ENCODE measurements at places on chromosomes 6 and 20. TPM values are rescaled to one million over a fixed set of nuclear protein-coding genes. Genes with fewer than 3 reads are reported as not detected.

- no peak for DNase-seq
Measured at GRCh38 chr6:147676495-147677199, 168.2 kb downstream of the SAMD5 start.

DNA sequence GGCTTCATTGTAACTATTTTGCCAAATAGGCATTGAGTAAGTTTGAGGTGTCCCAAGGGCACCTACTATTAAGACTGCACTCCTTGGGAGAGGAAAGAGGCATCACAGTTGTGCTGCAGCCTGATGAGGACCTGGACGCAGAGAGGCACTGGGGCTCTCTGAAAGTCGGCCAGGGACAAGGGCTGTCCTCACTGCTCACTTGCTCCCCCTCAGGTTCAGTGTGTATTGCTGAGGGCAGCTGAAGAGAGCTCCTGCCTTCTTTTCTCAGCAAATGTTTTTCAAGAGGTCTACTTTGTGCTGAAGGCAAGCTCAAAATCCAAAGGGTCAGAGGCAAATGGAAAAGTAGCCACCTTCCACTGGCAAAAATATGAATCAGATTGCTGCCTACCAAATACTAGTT lies 331.8 kb downstream of the RIMS1 start:
- DNase-seq, result no peak

GRCh38 chr20:32436142-32436861 lies 78.2 kb downstream of the ASXL1 start:
- DNase-seq, result no peak

DNA sequence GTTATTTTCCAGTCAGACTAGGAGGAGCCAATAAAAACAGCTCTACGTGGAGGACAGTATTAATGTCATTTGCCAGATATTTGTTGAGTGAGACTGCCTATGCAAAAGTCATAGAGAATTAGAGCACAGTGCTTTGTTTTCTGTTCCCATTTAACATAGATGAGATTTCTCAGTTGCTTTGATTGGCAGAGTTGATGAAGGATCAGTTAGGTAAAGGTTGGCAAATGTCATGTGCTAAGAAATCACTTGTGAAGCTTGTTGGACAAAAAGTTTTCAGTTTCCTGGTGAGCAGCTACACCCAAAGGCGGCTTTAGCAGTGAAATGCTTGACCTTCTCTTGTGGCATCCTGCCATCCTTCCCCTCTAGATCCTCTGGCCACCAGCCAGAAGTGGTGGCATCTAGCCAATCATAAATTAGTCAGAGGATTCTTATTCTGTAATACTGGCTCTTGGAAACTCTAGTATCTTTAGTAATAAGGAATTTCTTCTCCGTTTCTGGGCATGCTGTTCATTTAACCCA lies 37.0 kb downstream of the BCKDHB start:
- peak; percentile 50 for DNase-seq

The RGS19 gene
- 5.5 TPM for total RNA-seq

DNA sequence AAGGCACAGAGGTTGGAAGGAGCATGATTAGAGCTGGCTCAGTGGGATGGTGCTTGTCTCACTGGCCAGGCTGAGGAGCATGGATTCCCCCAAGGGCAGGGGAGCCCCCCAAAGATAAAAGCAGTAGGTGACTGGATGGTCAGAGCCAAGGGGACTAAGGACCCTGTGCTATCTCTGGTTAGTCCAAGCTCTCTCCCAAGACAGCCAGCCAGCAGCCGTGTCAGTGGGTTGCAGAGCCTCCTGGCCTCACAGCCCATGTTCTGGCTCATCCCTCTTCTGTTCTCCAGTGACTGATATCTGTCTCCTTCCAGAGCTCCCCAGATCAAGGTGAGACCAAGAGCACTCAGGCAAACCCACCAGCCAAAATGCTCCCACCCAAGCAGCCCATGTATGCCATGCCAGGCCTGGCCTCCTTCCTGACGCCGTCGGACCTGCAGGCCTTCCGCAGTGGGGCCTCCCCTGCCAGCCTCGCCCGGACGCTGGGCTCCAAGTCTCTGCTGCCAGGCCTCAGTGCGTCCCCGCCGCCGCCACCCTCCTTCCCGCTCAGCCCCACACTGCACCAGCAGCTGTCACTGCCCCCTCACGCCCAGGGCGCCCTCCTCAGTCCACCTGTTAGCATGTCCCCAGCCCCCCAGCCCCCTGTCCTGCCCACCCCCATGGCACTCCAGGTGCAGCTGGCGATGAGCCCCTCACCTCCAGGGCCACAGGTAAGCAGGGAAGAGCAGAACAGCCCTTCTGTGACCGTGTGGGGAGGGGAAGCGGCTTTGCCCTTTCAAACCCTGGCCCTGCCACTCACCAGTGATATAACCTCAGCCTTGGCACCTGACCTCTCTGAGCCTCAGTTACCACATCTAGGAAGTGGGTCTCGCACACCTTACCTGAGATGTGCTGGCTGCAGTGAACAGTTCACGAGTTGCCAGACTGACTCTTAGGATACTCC lies 121.3 kb downstream of the JPH2 start:
- no peak for DNase-seq

- peak; percentile 67 for DNase-seq
Measured at GRCh38 chr6:42279144-42279781, 61.6 kb upstream of the MRPS10 start.

DNA sequence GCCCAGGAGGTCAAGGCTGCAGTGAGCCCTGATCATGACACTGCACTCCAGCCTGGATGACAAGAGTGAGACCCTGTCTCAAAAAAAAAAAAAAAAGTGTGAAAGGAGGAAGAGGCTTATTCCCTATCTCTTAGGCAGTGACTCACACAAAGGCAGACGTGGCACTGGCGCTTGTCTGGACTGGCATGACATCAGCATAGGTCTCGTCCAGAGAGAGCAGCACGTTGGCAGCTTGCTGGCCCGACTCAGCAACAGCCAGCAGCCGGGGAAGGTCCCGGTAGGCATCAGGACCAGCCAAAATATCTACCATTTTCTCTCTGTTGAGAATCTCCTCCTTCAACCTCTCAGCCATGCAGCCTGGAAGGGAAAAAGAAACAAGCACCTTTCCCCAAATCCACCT lies 14.1 kb downstream of the CDK5RAP1 start:
- no peak for DNase-seq

- no peak for DNase-seq
Measured at GRCh38 chr6:101845172-101845571, 451.7 kb downstream of the GRIK2 start.

DNA sequence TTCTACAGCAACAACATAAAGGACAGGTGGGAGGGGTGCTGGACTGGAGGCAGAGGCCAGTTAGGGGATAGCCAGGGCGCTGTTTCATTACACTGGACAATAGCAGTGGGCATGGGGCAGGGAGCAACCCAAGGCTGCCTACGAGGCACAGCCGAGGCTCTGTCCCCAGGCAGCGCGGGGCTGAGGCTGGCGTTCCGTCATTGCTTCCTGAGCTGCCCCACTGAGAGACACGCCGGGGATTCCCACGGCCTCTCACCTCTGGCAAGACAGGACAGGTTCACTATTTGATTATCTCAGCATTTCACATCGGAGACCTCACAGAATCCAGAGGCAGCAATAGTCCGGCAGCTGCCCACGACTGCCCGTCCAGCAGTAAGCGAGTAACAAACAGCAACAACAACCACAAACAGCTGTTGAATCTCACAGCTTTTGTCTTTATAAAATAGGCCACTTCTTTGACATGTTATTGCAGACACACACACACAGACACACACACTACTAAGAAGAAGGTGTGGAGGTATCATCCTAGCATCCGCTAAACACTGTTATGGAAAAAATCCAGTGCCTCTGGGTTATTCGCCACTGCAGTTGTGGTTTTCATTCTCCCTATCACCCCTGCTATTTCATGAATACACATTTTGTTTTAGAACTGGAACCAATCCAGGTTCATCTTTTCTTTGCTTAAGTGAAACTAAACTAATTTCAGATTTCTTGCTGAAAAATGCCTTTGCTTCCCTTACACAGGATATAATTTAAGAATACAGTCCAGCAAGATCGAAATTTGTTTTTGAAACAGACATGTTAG lies 19.5 kb downstream of the KIF25 start:
- no peak for DNase-seq

DNA sequence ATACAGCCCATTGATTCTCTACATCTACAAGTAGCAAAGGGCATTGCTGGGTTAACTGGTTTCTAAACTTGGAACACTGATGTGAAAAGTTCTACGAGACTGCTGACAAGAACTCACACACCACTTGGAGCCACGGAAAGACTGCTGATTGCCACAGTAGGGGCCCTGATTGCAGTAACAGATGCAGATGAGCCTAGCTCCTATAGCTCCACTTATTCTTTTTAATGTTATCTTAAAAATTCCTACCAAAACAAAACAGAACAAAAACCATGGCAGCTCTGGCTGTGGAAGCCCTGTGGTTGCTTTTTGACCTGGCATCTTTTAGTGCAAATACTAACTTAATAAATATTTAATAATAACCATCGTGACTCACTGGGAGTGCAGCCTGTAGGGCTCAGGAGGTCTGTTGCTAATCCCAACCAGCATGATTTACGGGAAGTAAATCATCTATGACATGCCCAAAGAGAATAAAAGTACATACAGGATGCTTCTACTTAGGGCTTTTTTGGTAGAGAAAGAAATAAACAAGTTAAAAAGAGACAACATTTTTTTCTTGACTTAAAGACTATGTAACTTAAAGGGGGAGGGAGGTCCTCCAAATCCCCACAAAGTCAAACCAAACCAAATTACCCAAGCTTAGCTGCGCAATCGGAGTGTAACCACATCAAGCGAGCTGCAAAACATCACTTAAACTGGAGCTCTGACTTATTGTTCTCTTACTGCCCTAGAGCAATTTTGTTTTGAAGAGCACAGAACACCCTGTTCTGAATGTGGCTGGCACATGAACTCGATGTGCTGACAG lies 87.2 kb downstream of the FKBP5 start:
- no peak for DNase-seq

DNA sequence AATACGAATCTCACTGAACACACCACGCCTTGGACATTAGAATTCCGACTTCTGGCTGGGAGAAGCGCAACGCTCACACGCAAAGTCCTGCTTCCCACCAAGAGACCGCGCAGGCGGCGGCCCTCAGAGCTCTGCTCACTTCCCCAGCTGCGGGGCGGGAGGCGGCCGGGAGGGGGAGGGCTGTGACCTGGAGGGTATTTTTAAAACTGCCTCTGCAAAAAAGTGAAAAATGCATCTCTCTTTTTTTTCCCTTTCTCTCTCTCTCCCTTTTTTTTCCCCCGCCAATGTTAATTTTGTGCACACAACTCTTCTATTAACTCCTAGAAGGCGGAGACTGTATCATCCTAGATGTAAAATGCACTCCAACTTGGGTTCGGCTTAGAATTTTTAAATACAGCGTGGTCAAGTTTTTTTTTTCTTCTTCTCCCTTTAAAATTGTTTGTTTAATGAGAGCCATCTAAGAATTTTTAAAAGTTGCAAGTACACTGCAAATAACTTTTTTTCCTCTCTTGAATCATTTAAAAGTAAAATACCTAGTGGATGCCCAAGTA lies 66.4 kb downstream of the STX11 start:
- DNase-seq, result no peak

The CFAP61 gene
- total RNA-seq, result not detected

DNA sequence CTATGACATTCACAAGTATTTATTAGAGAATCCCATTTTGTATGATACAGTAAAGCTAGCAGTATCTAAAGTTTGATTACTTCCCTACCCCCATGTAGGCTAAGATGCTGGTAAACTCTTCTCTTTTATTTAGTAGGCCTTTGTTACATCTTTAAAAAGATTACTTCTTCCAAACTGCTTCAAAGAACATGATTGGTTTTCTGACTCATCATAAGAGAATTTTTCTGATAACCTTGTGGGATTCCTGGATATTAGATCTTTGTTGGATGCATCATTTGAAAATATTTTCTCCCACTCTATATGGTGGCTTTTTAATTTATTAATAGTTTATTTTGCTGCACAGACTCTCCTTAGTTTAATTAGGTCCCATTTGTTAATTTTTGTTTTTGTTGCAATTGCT lies 898.3 kb upstream of the ADGRB3 start:
- DNase-seq, result no peak

- peak; percentile 75 for DNase-seq
Measured at GRCh38 chr6:32415521-32416019, 8.6 kb upstream of the BTNL2 start.

The FGD2 gene
- 22.9 TPM for total RNA-seq

DNA sequence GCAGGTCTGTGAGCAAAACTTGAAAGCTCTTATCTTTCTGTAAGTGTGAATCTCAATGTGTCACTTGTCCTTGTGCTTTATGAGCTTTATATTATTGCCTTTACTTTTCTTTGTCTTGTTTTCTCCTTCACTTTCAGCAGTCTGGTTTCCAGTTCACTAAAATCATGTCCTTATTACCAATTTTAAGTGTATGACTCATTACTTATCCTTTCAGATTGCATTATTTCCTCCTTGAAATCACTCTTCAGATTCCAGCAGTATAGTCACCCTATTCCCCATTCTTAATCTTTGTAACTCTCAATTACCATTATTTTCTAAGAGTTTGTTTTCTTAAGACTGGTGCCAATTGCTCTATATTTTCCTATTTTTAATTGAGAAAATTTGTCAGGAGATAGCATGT lies 117.4 kb upstream of the GRIK2 start:
- no peak for DNase-seq

DNA sequence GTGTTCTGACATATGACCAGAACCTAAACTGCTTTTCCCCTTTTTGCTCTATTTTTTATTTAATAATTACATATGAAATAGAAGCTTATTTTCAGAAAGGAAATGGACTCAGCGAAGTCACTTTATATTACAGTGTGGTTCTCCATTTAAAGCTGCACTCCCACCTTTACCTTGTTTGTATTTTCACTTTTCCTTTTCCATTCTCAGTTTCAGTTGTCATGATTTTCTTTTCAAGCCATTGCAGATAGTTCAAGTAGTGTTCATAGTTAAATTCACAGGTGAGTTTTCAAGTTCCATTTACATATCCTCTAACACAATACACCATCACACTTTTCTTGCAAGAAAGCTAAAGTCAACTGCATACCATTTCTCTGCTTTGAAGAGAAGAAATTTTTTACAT lies 400.2 kb downstream of the HACE1 start:
- DNase-seq, result no peak

DNA sequence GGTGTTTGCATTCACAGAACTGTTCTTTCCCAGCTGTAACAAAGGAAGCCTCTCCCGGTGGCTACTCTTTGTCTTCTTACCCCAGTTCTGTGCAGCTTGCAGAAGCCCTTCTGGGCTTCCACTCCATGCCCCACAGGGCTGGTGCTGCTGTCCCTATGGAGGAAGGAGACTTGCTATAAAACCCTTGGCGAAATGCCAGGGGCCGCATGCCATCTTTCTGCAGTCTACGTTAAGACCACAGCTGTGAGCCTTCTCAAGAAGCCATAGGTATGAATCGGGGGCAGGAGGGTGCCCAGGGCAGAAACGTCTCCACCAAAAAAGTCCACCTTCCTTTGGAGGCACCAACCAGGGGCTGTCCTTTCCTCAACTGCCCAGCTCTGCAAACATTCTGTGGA lies 60.7 kb downstream of the PRND start:
- DNase-seq, result no peak

DNA sequence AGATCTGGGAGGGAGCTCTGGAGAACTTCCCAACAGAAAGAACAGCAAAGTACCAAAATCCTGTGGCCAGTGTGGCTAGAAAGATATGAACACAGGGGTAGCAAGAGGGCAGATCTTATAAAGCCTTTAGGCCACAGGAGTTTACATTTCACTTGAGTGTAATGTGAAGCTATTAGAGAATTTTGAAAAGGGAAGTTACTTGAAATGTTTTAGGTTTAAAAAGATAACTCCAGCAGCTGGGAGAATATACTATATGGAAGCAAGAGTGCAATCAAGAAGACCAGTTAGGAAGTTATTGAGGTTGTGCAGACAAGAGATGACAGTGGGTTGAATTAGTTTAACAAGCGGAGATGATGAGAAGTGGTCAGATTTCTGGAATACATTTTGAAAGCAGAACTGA lies 7.9 kb downstream of the SUPT3H start:
- no peak for DNase-seq
